ENCODE measurements at places on chromosomes 7 and 10.

DNA sequence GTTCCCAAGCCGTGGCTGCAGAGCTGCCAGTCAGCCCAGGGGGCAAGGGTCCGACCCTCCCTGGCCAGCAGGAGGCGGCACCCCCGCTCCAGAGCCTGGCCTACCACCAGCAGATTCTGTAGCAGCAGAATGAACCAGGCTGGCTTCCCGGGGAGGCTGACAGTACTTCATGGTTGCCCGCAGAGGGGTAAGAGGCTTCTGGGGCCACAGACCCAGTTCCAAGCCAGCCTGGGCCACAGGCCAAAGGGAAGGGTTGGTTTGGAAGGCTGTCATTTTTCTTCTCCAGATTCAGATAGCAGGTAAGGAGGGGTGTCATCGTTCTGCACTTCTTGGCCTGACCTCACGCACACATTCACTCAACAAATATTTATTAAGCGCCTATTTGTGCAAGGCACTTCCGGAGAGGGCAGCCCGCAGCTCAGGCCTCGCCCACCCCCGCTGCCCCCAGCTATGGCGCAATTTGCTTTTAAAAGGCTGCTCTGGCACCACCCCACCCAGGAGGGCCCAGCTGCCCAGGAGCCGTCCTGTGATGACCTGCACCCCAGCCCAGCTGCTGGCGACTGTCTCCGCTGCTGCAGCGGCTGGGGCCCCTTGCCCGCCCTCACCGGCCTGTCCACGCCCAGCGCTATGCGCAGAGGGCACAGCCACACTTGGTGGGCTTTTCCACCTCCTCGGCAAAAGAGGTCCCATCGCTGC lies 168.5 kb downstream of the LCOR start:
- DNase-seq = no peak

DNA sequence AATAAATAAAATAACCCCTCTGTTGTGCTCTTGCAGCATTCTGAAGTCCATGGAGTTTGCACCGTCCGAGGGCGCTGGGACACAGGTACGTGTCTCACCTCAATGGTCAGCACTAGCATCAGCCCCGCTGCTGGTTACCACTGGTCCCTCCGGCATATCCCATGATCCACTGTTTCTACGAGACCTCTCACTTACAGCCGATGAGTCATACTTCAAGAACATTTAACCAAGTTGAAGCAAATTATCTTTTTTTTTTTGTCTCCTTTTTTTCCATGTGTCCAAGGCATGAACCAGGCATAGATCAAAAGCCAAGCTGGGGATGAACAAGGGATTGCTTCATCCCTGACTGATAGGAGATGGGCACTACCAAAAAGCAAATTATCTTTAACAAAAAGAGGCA lies 92.9 kb upstream of the SH2B2 start:
- DNase-seq = no peak

GRCh38 chr7:129210989-129211312 lies 13.9 kb upstream of the AHCYL2 start:
- DNase-seq = no peak

DNA sequence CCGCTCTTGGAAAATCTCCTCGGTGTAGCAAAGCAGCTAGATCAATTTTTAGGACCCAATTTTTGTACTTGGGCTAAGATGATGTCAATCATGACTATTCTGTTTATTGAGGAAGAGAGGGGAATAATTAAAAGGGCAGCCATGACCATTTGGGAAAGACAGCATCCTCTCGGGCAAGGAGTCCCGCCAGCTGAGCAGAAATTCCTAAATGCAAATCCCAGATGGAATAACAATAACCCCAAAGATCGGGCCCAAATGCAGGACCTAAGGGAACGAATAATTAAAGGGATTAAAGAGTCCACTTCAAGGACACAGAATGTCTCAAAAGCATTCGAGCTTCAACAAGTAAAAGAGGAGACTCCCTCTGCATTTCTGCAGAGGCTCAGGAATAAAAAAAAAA lies 18.7 kb downstream of the COL17A1 start:
- no peak for DNase-seq

DNA sequence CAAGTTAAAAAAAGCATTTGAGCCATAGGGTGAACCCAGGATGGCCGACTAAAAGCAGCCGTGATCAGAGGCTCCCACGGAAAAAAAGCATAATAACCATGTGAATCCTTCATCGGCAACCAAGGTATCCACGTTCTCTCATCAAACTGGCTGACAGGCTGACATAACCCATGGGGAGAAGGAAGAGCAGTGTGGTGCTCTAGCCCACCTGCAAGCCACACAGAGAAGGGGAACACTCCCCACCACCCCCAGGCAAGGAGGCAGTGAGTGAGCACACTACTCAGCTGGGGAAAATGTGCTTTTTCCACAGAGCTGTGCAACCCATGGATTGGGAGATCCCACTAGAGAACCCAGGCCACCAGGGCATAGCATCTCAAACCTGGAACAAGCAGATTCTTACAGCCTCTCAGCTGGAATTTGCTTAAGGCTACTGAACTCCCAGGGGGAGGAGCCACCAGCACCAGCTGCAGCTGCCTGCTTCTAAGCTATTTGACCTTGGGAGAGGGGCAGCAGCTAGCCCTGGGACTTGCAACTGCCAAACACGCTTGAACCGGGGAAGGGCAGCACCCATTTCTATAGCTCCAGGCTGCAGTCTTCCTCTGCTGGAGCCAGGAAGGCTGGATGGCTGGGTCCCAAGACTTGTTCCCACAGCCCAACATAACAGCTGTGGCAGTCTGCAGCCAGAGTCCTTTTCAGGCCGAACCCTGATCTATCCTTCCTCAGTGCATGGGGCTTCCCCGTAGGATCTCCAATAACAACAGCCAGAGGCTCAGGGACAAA lies 178.2 kb upstream of the NRG3 start:
- no peak for DNase-seq

DNA sequence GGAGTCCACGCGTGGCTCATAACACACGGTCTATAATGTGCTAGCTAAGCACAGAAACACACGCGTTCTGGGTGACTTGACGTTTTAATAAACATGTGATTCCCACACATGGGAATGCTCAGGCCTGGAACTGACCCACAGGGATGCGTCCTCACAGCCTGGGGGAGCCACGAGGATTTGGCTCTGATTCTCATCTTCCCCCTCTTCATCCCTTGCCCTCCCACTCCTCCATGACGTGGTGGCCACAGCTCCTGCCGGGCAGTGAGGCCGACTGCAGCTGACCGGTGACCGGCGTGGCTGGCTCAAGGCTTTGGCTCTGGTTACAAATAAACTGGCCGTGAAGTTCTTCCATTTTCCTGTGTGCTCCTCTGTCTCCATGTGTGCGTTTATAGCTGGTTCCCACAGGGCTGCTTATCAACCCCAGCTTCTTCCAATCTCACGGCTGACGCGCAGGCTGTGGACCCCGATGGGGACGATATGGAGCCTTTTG lies 40.9 kb upstream of the KLF6 start:
- DNase-seq = no peak

- DNase-seq = no peak
Observed at GRCh38 chr10:119503821-119504220, 38.7 kb downstream of the RGS10 start.

- DNase-seq = no peak
Observed at GRCh38 chr7:112965506-112965905, 121.1 kb downstream of the GPR85 start.

DNA sequence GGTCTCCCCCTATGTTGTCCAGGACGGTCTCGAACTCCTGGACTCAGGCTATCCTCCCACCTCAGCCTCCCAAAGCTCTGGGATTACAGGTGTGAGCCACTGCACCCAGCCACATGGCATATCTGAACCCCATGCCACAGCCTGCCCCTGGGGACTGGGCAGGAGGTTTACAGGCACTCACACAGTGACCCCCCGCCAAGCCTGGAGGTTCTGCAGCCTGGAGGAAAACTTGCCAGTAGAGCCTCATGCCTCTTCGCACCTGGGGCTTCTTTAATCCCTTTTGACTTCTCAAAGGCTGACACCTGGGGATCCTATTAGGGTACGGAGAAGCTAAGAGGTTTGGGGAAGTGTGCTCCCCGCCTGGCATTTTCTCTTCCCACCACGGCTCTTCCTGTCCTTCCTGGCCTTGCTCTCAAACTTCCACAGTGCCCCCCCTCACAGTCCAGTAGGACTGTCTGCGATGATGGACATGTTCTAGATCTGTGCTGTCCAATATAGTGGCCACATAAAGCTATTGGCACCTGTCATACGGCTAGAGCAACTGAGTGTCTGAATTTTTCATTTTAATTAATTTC lies 11.4 kb upstream of the KCP start:
- DNase-seq = no peak

- DNase-seq = no peak
Observed at GRCh38 chr10:11729790-11730315, 12.3 kb upstream of the ECHDC3 start.

- DNase-seq = peak; percentile 53
Observed at GRCh38 chr10:93554760-93555432, 11.6 kb upstream of the FFAR4 start.
